ENCODE measurements at places on chromosomes 11 and 22.

GRCh38 chr11:6273188-6273587, 13.6 kb downstream of the CCKBR start:
- DNase-seq, result no peak

- DNase-seq, result no peak
Measured at GRCh38 chr11:20111871-20112270, 48.4 kb downstream of the DBX1 start.

DNA sequence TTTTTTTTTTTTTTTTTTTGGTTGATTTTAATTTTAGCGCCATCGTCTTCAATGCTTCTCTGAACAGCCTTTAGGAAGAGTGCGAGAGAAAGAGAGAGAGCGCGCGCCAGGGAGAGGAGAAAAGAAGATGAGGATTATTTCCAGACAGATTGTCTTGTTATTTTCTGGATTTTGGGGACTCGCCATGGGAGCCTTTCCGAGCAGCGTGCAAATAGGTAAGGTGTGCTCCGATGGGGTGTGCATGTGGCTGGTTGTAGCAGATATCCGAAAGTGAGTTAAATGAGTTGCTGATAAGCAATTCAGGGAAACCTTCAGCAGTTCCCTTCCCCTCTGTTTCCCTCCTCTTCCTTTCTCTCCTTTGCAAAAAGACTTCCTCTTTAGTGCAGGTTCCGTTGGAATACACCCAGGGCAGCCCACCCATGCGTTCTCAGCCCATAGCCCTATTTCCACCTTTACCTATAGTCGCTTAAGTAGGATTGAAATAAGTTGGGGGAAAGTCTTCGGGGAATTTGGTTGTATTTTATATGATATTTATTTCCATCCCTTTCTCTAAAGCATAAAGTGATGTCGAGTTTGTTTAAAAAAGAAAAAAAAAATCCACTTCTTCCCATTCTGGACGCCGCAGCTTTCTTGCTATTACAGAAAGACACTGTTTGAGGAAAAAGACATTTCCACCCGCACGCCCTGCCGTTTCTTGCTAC, 1.1 kb downstream of the GRIA4 start:
- no peak for DNase-seq

- DNase-seq, result no peak
Measured at GRCh38 chr22:48867891-48868290, 959.8 kb downstream of the BRD1 start.

- no peak for DNase-seq
Measured at GRCh38 chr22:20781272-20781990, 7.5 kb downstream of the SERPIND1 start.

- DNase-seq, result no peak
Measured at GRCh38 chr11:13761250-13761649, 92.8 kb downstream of the FAR1 start.

DNA sequence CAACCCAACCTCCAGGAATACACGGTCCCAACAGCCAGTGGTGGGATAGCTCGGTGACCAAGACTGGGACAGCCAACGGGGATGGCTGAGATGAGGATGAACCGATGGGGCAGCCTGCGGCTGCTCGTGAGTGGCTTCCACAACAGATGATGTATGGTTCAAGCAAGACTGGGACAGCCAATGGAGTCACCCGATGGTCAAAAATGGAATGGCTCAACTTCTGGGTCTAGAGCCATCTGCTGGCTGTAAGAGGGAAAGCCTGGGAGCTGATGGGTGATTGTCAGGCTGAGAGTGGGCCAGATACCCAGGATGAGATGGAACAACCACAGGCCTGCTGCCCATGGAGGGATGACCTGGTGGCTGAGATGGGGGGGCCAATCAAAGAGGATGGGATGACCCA, 35.5 kb downstream of the SYT7 start:
- DNase-seq, result no peak

GRCh38 chr11:34613552-34614056, 7.3 kb upstream of the EHF start:
- DNase-seq, result no peak

GRCh38 chr11:115709297-115709696, 205.1 kb upstream of the CADM1 start:
- DNase-seq, result no peak

DNA sequence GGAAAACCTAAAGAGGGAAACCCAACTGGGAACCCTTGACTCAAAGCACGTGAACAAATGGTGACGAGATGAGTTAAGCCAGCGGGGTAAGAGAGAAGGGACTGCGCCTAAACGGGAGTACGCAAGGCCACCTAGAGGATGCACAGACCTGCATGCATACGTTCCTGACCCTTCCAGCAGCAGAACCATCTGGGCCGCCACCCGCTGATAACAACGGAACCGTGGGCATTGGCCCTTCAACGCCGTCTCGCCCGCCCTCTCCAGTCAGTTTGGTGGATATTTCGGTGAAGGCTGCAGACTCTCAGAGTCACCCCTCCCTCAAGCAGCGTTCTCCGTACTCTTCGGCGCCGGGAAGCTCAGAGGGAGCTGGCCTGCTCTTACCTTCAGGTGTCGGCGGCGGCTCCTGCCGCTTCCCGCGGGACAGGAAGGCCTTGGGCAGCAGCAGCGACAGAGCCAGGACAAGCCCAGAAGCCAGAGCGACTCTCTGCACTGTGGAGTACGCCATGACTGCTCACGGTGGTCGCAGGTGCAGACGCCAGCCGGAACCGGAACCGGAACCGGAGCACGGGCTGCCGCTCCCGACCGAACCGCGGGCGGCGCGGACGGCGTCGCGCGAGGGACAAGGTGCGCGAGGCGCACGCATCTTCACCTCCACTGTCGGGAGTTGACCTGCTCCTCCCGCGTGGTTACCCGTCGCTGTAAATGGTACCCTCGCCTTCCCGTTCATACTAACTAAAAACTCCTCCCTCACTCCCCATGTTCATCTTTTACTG, at the start of gene RIC3:
RIC3 (minus strand) TSS at position 541 of the 773 bp plus-strand sequence; CDS start at position 505, 36 bp downstream.
- peak; percentile 69 for DNase-seq

- DNase-seq, result no peak
Measured at GRCh38 chr11:78927511-78927910, 352.8 kb upstream of the NARS2 start.

DNA sequence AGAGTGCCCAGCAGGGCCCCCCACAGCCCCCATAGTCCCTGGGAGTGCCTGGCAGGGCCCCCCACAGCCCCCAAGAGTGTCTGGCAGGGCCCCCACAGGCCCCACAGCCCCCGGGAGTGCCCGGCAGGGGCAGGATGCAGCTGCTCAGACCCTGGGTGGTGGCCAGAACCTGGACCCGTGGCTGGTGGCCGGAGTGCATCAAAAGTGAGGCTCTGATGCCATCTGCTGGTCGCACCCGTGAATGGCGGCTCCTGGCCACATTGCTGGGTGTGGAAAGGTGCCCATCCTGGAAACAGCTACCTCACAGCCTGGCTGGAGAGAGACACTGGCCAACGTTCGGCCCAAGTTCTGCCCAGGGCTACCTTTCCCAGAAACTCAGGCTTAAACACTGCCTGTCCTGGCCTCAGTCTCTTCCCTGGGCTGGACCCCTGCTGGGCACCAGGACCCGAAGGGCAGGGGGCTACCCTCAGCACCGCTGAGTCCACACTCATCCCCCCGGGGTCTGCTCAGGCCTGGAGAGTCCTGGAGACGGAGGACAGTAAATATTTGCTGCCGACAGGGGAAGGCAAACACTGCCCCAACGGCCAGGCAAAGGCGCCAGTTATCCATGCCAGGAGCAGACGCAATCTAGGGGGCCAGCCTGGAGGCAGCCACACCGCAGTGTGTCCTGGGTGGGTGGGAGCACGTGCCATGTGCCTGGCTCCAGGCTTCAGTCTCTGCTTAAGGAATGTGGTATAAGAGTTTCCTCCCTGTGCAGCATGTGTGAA, 4.4 kb downstream of the INS start:
- DNase-seq, result peak; percentile 56

GRCh38 chr11:62928011-62928410, 6.8 kb upstream of the CHRM1 start:
- DNase-seq, result no peak

- no peak for DNase-seq
Measured at GRCh38 chr11:107928767-107929507, 689 bp downstream of the RAB39A start.

- DNase-seq, result no peak
Measured at GRCh38 chr11:115503886-115504275, 334 bp downstream of the CADM1 start.

DNA sequence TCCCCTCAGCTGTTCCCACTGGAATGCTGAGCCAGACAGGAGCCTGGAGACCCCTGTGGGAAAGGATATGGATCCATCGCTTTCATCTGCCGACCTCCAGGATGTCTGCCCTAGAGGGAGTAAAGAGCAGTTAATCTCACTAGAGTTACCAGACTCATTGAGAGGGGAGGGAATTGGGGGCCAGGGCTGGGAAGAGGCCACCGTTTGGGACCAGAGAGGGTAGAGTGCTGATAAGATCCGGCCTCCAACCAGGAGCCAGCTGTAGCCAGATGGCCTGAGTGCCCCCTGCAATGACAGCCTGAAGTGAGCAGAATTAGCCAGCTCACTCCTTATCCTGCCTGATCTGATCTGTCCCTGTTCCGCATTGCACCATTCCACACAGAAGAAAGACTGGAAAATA, 3.7 kb upstream of the APLNR start:
- no peak for DNase-seq
